NCI-H2081 (cell line): ENCODE measurements at places on chromosomes 7 and 10.

GRCh38 chr7:1590887-1591286 lies 21.1 kb upstream of the PSMG3 start:
- DNase-seq, result no peak

- DNase-seq, result no peak
Observed at GRCh38 chr7:76507723-76508406, 2.5 kb upstream of the UPK3B start.

GRCh38 chr10:18157881-18158280 lies 17.7 kb downstream of the CACNB2 start:
- no peak for DNase-seq

DNA sequence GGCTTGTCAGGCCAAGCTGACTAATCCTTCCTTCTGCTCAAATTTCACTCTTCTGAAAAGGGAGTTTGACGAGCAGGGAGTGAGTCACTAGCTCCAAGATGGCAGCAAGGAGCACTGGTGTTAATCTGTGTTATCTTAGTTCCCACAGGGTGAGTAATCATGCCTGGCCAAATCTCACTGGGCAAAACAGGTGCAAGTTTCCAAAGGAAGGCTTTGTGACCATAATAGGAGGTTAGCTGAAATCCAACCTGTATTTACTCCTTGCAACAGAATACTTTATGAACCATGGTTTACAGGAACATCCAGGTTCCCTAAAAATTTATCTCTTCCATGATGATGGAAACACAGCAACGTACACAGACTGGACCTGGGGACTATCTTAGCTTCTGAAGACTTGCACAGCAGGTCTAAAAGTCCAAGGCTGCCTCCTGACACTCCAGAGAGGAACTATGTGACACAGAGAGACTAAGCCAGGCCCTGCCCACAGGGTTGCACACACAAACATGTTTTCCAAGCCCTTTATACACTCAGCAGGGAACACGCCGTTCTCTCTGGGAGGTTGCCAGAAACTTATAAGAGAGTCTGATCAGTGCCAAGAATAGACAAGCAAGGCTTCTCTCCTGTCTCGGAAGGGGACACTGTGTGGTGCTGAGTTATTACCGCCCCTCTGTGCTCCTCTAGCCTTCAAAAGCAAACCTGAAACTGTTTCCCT lies 46.3 kb downstream of the PDK4 start:
- DNase-seq, result peak; percentile 47

DNA sequence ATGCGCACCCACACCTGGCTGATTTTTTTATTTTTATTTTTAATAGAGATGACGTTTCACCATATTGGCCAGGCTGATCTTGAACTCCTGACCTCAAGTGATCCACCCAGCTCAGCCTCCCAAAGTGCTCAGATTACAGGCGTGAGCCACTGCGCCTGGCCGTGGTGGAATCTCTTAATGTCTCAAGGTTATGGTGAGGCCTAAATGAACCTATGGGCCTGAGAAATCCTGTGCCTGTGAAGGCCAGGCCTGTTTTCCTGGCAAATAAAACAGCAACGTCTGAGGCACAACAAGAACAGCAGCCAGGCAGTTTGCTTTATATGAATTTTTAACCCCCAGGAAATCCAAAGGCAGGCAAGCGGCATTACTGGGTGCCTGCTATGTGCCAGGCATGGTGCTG lies 297.5 kb upstream of the ZMIZ1 start:
- no peak for DNase-seq

- DNase-seq, result no peak
Observed at GRCh38 chr10:124741922-124742412, 2.2 kb downstream of the FAM53B start.

- DNase-seq, result no peak
Observed at GRCh38 chr10:97823734-97824133, 25.9 kb upstream of the GOLGA7B start.

DNA sequence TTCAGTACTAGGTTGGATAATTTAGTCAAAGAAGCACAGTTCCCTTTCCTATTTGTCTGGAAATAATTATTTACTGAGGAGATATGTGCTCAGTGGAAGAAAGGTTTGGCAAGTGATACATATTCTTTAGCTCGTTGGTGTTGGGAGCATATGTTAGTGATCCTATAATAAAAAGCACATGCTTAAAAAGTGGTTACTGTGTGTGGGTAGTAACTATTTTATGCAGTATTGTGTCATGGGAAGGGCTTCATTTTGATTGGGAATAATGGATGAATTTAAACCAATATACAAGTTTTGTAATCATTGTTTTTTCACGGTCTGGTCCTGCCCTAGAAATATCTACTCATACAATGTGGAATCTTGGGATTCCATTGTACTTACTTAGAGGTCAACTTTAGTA lies 188.7 kb upstream of the PPP1R3A start:
- no peak for DNase-seq

- no peak for DNase-seq
Observed at GRCh38 chr7:157566631-157567006, 229.8 kb downstream of the DNAJB6 start.

- DNase-seq, result no peak
Observed at GRCh38 chr7:152140560-152140959, 115.1 kb downstream of the GALNT11 start.

DNA sequence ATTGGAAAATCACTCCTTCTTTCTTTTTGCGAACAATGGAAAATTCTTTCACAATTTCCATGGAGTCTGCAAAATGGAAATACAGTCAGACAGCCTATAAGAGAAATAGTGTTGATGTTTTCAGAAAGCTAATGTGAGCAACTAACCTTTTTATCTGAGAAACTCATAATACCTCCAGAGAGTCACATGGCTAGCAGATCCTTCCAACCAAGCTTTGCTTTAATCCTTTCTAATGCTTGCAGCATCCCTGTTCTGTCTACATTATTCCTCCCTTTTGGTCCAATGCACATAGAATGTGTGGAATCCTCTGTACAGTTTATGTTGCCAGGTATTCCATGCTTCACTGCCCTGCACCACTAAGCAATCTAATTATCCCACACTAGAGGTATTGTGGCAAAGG lies 717.5 kb upstream of the LRRN3 start:
- DNase-seq, result no peak

- DNase-seq, result peak; percentile 33
Observed at GRCh38 chr7:100894860-100895700, 608 bp downstream of the ACHE start.

DNA sequence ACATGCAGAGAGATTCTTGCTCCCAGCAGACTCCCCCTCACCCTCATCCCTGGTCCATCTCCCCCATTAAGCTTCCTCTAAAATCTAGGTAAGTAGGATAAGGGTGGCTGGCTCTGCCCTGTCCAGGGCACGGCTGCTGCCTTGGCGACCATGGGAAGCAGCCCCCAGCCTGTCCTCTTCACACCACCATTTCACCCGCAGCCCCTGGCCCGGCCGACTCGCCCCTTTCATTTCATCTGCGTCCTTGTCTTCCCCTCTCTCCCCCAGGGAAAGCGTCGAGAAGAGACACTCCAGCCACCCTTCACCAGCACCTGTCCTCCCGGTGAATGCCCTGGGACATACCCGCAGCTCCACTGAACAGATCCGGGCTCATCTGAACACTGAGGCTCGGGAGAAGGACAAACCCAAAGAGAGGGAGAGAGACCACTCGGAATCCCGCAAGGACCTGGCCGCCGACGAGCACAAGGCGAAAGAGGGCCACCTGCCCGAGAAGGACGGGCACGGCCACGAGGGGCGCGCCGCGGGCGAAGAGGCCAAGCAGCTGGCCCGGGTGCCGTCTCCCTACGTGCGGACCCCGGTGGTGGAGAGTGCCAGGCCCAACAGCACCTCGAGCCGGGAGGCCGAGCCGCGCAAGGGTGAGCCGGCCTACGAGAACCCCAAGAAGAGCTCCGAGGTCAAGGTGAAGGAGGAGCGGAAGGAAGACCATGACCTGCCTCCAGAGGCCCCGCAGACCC lies 342.3 kb upstream of the GALNT17 start:
- no peak for DNase-seq
